ENCODE measurements at places on chromosomes 4 and X.

GRCh38 chrX:153516073-153516472 lies 1.4 kb upstream of the ATP2B3 start:
- DNase-seq, result no peak

DNA sequence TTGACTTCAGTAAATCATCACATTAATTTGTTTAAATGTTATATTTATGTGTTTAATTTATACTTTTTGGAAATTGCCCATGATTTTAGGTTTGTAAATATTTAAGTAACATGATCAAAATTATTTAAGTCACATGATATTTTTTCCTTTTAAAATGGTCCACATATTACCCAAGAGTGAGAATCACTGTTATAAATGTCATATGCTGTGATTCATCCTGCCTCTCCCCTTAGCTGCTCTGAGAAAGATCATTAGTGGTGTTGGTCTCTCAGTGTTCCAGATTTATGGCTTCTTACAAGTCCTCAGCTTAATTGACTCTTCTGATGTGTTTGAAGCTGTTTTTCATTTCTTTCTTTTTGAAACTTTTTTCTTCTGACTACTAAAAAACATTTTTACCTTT lies 70.1 kb downstream of the SPANXN4 start:
- DNase-seq, result no peak

GRCh38 chr4:77393996-77394395 lies 211.6 kb upstream of the CXCL13 start:
- DNase-seq, result no peak

- peak; percentile 31 for DNase-seq
Observed at GRCh38 chr4:53592122-53592521, 836 bp upstream of the LNX1 start.

DNA sequence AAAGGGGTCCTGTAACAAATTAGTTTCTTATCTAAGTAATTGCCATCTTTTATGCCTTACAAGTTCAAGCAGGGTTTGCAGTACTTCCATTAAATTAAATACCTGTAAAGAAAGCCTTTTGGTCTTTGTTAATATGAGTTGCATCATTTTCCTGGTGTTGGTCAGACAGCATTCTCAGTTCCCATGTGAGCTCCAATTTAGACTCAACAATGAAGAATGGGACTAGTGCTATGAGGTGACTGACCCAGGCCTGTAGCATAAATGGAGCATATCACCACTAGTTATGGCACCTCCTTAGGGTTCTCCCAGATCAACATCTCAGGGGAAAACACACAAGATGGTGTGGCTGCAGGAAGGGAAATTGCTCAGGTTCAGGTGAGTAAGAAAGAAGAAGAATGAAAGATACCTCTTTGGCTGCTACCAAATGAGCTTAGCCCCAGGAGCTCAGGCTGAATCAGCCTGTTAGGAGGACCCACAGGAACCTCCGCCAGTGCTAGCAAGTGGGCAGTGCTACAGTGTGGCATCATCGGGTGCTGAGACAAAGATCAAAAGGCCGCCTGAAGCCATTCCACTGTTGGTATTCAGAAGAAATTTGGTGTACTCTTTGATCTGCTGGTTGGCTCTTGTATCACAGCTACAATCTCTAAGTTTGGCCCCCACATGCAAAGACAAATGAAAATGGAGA lies 1.8 kb downstream of the TTC29 start:
- DNase-seq, result no peak

- no peak for DNase-seq
Observed at GRCh38 chr4:16687011-16687410, 211.4 kb downstream of the LDB2 start.
